ENCODE measurements at places on chromosomes 3 and 15. TPM values are rescaled to one million over a fixed set of nuclear protein-coding genes. Genes with fewer than 3 reads are reported as not detected.

TMEM62 gene
- 23.4 TPM for total RNA-seq

GRCh38 chr3:61561374-61562041 lies at the start of gene PTPRG:
TSS of gene PTPRG (plus strand) at chr3:61561571. CDS start at chr3:61562288, 717 bp downstream.
- peak; percentile 80 for DNase-seq

NMNAT3 gene
- 2.4 TPM for total RNA-seq

DNA sequence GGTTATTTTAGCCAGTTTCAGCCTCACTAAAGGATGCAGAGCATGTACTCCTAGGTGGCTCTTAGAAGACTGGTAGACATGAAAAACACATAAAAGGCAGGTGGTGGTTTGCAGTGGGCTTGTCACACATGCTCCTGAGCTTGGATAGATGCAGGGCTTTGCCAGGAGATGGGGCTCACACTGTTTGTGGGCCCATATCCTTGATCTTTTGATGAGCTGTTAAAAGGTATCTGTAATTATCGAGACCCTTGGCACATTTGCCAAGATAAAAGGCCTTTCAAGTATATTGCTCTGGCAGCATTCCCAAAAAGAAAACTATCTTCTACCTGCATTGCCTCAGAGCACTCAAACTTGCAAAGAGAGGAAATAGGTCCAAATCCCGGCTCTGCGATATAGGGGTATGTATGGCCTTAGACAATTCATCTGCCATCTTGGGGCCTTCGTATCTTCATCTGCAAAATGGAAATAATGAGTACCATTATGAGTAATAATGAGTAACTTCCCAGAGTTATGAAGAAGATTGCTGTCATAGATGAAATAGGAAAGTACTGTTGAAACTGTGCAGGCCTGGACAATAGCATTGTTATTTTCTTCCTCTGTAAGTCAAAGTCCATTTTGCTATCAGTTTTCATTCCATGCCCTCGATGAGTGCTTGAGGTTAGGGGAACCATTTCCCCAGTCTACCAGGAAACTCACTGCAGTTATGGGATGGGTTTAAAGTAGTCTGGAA lies 172.7 kb downstream of the SYNPR start:
- no peak for DNase-seq

DNA sequence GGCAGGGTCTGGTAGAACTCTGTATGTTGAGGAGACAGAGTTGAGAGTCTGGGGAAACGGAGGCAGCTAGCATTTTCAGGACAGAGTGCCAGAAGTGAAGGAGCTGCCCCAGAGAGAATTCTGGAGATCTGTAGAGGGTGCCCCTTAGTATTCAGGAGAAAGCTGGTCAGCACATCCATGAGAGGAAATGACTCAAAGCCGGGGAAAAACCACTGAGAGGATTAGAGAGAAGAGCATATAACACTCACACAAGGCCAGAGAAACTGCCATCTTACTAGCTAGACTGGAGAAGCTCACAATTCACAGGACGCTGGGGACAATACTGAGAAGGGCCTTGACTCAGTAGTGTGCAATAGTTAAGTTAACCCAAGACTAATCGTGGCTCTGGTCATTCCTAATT lies 75.7 kb upstream of the DPPA4 start:
- DNase-seq: no peak

DNA sequence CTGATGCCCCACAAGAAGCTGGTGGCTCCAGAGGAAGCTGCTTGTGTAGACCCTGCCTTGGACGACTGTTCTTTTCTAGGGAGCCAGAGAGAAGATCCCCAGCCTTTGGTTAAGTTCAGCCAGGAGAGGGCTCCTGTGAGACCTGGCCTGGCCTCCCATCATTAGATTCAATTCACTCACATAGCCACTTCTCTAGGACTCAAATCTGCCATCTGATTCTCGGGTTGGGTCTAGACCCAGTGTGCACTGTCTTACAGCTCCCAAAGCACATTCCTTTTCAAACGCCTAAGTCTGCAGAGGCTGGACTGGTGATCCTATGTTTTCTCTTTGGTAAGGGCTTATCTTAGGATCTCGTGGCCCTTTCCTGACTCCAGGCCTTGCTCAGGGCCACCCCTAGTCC lies 81.7 kb upstream of the NPHP3 start:
- DNase-seq: no peak

DNA sequence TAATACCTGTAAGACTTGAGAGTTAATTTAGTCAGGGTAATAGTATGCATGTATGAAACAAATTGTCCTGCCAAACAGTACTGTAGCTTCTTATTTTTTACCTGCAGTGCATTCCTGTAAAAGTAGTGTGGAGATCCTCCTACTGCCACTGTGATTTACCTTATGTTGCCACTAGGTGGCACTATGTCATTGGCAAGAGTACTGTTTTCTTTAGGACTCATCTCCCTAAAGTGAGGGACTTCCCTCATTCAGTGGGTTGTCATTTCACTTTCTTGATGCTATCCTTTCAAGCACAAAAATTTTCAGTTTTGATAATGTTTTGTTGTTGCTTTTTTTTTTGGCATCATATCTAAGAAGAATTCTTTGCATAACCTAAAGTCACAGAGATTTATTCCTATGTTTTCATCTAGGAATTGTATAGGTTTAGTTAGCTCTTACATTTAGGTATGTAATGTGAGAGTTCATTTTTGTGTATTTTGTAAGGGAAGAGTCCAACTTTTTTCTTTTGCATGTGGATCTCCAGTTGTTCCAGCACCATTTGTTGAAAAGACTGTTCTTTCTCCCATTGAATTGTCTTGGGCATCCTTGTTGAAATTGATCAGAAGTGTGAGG lies 105.7 kb downstream of the AKAP13 start:
- DNase-seq: peak; percentile 85

DNA sequence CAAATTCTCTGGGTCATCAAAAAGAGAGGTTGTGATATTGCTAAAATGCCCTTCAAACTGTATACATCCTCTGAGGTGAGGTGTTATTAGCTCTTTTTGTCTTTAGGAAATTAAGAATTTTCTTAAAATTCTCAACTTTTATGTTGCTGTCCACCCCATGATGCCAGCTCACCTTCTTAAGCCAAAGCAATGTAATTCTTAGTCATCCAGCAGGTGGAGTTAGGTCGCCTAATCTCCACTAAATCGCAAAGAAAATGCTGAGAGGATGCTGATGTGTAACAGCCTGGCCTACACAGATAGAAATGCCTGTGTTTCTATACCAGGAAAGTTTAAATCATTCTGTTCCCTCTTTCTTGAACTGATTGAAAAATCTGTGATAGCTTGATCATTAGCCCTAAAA lies 770.2 kb upstream of the ALCAM start:
- peak; percentile 74 for DNase-seq

GRCh38 chr3:78314327-78314726 lies 1274.4 kb downstream of the ROBO2 start:
- DNase-seq: no peak

Measured in renal cortical epithelial cell (primary cell).